ENCODE measurements at places on chromosomes 4 and X. TPM values are rescaled to one million over a fixed set of nuclear protein-coding genes. Genes with fewer than 3 reads are reported as not detected.

Gene OPHN1
- 12.5 TPM for total RNA-seq

Gene PCSK1N
- total RNA-seq, result not detected

Gene FAM184B
- total RNA-seq, result 0.03 TPM

Gene MAGED4B
- 53.6 TPM for total RNA-seq

Gene XK
- total RNA-seq, result not detected

DNA sequence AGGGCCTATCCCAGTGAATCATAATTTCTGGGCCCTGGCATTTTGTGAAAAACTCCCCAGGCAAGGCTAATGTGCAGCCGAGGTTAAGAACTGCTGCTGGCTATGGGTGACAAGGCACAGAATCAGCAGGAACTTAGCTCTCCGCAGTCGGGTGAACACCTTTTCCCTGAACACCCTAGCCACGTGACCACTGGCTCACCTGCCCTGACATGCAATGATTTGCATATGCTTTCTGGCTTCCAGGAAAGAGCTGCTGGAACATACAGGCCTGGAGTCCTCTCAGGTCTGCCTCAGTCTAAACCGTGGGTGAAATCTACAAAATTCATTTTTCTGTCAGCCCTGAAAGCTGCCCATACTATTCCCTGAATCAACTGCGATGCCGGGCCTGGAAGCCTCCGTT lies 56.6 kb downstream of the ZNF827 start:
- DNase-seq, result no peak

GRCh38 chr4:123555807-123556273 lies 159.2 kb downstream of the SPRY1 start:
- no peak for DNase-seq

DNA sequence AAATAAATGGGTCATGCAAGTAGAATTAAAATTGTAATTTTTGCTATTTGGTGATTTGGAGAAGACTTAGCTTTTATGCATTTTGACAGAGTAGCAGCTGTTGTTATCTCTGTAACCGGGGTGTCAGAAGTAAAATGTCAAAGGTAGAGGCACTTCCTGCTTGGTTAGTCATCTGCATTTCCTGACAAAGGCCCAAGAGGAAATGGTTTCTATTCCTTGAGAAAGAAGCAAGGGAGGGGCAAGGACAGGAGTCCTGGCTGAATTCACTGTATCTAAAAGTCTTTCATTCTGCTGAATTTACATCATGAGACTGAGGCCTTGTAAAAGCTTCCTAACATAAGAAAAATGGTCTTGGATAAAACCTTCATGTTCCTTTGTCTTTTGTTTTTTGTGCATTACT lies 550.9 kb upstream of the BOD1L1 start:
- DNase-seq, result peak; percentile 5

DNA sequence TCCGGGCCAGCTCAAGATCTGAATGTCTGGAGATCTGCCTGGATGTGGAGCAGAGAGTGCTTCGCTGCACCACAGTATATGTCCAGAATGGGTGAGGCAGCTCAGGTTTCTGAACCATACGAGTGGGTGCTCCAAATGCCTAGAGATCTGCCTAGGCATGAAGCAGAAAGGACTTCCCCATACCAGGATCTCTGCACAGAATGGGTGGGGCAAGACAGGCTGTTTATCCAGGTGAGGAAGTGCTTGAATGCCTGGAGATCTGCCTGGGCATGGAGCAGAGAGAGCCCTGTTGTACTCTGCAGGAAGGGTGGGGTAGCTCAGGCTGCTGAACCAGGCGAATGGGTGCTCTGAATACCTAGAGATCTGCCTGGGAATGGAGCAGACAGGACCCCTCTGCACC lies 45.4 kb upstream of the MAGEC2 start:
- no peak for DNase-seq

DNA sequence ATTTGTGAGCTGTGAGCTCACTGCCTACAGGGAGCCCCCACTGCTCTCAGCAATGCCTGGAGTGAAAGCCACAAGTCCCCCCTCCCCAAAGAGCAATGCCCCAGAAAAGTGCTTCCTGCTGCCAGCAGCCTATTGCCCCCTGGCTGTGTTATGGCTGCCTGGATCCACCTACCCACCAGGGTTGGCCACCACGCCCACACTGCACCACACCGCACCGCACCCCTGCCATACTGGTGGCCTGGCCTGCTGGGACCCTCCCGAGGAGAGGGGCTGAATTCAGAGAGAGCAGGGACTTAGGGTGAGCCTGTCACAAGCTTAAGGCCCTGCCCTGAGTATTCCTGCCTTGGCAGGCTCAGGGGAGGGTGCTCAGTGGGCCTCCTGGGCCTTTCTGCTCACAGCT lies 4.3 kb downstream of the CFAP99 start:
- no peak for DNase-seq

GRCh38 chrX:120781403-120781802 lies 94.3 kb downstream of the CT47B1 start:
- DNase-seq, result peak; percentile 5

- no peak for DNase-seq
Observed at GRCh38 chrX:57951666-57952319, 41.5 kb upstream of the ZXDA start.

DNA sequence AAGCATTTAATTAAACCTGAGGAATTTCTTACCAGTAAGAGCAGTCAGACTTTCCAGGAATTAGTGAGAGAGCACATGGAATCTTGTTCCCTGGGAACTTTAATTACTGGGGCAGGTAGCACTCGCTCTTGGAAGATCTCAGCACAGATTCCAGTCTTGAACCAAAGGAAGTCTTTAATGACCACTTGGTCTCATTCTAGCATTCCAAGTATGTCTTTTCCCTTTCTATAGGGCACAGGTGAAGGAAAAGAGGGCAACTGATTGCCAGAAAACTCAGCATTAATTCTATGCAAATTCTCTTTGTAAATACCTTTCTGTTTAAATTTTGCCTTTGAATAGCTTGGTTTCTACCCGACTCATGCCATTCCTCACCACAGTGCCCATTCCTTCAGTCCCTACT lies 236.6 kb downstream of the LDB2 start:
- no peak for DNase-seq

- DNase-seq, result peak; percentile 11
Observed at GRCh38 chr4:75142850-75143249, 209.9 kb downstream of the PARM1 start.

GRCh38 chr4:47122592-47123291 lies 91.4 kb downstream of the GABRB1 start:
- peak; percentile 68 for DNase-seq

- no peak for DNase-seq
Observed at GRCh38 chr4:102574317-102574716, 73.2 kb downstream of the NFKB1 start.

DNA sequence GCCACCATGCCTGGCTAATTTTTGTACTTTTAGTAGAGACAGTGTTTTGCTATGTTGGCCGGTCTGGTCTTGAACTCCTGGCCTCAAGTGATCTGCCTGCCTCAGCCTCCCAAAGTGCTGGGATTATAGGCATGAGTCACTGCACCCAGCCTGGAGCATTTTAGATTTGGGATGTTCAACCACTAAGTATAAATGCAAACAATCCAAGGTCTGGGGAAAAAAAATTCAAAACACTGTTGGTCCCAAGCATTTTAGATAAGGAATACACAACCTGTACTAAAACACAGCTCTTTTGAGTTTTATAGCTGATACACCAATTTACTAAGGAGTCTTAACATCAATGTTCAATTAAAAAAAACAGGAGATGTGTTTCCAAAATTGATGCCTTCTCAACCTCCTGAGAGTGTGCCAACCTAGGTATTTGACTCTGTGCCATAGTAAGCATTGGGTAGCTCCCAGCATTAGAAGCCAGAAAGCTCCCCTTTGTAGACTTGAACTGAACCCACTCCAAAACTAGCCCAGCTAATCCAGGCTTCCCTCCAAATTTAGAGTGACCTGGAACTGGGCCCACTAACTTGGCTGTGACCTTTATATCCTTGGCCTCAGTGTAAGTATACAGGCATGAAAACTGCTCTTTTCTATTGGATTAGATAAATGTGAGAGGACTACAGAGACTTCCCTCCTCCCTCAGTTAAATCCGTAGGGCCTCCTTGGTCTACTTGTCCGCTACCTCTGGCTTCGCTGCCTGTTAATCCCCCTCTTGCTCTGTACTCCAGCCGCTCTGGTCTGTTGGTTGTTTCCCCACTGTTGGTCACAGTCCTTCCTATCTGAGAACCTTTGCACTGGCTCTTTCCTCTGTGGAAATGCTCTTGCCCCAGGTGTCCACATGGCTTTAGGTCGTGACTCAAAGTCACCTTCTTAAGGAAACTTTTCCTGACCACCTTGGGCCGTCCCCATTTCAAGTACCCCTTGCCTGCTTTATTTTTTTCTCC lies 77.6 kb downstream of the CCKAR start:
- DNase-seq, result no peak

DNA sequence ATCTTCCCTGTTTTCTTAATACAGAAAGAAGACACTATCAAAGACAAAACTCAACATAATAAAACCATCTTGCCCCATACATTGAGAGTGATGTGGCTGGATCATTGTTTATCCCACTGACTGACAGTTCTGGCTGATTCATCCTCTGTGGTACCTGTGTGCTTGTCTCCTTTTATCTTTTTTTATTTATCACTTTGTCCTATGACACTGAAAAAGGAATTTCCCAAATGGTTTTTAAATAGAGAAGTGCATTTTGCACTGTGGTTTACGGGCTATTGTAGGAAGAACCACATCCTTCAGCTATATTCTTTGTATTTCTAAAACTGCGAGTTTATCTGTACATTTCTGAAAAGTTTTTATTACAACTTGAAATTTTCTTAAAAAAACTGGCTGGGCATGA lies 15.0 kb downstream of the TTC29 start:
- DNase-seq, result no peak

- no peak for DNase-seq
Observed at GRCh38 chrX:118723376-118723775, 4.0 kb upstream of the IL13RA1 start.

DNA sequence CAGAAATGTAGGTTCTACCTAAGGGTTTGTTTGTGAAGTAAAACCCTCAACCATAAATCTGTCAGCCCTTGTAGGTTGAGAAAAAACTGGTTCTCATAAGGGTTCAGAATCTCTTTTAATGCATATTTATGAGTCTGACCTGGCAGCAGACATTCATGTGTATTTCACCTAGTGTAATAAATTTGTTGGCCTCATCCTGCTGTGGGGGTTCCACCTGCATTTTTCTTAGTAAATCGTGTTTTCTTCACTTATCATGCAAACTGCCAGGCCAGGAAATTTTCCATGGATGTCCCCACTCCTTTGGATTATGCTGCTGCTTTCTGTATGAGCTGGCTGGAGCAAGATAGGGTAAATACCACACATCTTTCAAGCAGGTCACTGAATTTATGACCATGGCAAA lies 42.4 kb downstream of the KLHL13 start:
- DNase-seq, result no peak

GRCh38 chr4:1208266-1208961 lies 36.0 kb upstream of the SPON2 start:
- DNase-seq, result no peak

GRCh38 chr4:15563871-15564270 lies 91.3 kb downstream of the FBXL5 start:
- no peak for DNase-seq

DNA sequence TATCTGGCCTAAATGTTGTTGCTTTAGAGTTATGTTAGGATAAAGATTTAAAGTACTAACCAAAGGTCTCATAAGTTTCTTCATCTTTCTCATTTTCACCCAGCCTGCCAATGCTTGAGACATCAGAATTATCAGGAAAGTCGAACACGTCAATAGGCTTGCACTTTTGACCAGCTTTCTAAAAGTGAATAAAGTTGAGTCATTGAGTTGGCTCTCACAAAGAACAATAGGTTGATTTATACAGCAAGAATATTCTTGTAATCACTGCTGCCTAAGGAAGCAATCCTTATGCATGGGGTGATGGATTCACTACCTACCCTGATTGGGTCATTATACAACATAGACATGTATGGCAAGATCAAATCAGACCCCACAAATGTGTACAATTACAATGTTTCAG lies 5.0 kb downstream of the CENPU start:
- no peak for DNase-seq

DNA sequence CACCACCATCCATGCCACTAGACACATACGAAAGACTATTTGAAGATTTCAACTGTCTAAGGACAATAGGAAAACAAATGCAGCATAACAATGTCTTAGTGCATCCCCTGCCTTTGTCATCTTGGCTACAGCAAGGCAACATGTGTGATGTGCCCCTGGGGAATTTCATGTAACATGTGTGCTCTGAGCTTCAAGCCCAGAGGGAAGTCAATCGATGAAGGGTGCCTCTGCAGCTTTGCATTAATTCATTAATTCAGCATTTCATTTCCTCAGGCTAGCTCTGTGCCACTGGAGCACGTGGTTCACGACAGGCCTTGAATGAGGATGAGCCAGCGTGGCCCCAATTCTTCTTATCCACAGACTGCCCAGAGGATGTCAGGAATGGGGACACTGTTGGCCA lies 253.9 kb upstream of the GPC4 start:
- no peak for DNase-seq

GRCh38 chr4:112944006-112944405 lies 105.4 kb upstream of the ANK2 start:
- no peak for DNase-seq

DNA sequence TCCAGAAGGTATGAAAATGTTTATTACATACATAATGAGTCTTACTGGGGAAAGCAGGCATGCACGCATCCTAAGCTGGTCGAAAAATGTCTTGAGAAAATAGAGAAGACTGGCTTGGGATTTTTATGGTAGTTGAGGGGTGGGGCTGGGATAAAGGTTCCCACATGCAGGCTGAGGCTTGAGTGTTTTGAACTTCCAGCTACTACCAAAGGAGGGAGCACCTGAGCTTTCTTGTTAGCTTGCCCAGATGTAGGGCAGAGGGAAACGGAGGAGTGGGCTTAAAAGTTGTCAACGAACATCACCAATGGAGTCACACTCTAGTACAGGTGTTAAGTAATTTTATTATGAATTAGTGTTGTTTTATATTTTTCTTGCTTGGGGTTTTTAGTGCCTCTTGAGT lies 39.6 kb upstream of the SRPX start:
- DNase-seq, result no peak

DNA sequence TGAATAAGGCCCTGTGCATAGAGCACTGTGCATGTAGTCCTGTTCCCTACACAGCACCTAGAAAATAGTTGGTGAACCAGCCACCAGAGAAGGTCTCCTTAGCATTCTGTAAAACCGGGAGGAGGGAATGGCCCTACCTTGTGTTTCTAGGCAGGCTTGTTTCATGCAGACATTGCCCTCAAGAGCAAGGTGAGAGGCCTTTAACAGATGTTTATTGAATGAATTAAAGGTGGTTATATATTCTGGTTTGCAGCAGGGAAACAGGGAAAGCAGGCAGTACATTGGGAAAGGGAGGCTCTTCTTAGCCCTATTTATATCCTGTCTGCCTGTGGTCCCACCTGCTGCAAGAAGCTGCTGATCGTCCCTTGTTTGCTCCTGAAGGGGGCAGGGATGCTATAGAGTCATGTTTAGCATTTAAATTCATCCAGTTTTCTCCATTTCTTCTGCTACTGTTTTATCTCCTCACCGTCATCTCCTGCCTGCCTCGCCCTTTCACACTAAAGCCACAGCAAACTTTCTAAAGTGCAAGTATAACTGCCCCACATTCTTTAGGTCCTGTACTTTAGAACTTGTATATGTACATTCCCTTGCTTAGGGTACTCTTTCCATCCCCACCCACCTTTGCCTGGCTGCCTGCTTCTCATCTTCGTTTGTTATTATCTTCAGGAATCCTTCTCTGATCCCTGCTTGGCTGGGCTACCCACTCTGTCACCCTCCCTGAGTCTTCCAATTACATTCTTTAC lies 60.3 kb downstream of the EGF start:
- DNase-seq, result no peak

- DNase-seq, result no peak
Observed at GRCh38 chr4:184466634-184467033, 7.7 kb downstream of the IRF2 start.
